HFF-Myc (cell line): ENCODE measurements at places on chromosomes 3 and 15.

DNA sequence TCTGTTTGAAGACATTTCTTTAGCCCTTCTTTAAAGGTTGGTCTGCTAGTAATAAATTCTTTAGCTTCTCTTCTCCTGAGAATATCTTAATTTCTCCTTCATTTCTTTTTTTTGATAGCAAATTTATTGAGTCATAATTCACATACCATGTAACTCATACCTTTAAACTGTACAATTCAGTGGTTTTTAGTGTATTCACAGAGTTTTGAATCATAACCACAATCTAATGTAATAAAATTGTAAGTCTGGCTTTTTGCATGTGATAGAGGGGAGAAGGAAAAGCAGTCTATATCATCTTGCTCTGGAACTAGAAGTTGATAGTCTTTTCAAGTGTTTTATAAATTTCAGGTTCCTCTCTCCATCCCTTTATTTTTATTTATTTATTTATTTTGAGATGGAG lies 81.3 kb downstream of the APBA2 start:
- no peak for DNase-seq

- no peak for DNase-seq
These were observed 69.3 kb upstream of the ST8SIA2 start for GRCh38 chr15:92324101-92324963.

- no peak for DNase-seq
These were observed 19.3 kb upstream of the NRROS start for GRCh38 chr3:196620161-196620604.

- DNase-seq: no peak
These were observed 275.0 kb upstream of the NSMCE3 start for GRCh38 chr15:29544513-29545128.

- DNase-seq: no peak
These were observed 252.1 kb upstream of the TMCO5A start for GRCh38 chr15:37682304-37682703.

DNA sequence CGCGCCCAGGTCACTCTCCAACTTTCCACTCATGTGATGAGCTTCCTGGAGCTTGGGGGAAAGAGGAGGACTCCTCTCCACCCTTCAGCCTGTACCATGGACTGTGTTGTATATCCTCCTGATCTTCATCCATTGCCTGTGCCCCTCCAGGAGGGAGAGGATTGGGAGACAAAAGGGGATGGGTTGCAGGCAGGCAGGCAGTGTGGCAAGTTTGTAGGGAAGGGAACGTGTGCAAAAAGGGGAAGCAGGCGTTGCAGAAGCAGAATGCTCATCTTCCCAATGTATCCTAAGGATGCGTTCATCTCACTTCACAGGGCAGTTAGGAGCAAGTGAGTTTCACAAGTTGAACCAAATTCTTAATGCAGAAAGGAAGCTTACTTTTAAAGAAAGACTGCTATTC lies 28.1 kb upstream of the GHSR start:
- DNase-seq: no peak

- DNase-seq: no peak
These were observed 22.2 kb upstream of the ADCY5 start for GRCh38 chr3:123471106-123471505.
